ENCODE measurements at places on chromosomes 2 and 18.

- DNase-seq, result no peak
These were observed 10.5 kb downstream of the TM4SF20 start for GRCh38 chr2:227368574-227368973.

DNA sequence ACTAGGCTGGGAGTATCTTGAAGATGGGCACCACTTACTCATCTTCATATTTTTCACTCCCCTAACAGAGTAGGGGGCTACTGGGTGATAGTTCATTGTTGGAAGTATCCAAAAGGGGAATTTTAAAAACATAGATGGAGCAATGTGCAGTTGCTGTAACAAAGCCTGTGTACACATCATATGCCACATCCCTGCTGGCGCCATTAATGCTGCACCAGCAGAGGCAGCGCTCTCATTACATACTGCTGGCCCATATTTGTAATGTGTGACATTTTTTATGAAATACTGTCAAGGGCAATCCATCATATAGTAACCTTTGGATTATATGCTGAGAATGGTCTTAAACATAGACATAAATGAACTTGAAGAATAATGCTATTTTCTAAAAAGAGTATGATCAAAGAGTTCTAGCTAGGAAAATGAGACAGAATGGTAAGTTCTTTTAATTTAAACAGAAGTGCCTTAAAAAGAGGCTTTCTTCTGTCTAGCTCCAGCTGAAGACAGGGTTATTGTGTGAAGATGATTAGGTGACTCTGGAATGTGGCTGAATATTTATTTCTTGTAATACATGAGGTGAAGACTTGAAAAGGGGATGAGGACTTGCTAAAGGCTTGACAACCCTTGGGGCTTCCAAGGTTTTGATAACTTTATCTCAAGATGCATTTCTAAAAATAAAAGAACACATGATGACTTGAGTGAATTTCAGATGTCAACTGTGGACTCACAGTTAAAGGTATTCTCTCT lies 2.4 kb upstream of the TMEM178A start:
- no peak for DNase-seq

GRCh38 chr18:48621815-48622555 lies 83.2 kb downstream of the CTIF start:
- no peak for DNase-seq

DNA sequence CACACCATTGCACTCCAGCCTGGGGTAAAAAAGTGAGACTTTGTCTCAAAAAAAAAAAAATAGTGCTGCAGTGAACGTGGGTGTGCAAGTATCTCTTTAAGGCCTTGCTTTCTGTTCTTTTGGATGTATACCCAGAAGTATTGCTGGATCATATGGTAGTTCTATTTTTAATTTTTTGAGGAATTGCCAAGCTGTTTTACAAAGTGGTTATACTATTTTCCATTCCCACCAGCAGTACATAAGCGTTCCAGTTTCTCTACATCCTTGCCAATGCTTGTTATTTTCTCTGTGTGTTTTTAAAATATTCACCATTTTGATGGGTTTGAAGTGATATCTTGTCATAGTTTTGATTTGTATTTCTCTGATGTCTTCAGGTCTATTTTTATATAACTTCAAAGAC lies 13.1 kb downstream of the ARMC9 start:
- no peak for DNase-seq

- DNase-seq, result no peak
These were observed 135.3 kb downstream of the C1D start for GRCh38 chr2:67927501-67927900.

DNA sequence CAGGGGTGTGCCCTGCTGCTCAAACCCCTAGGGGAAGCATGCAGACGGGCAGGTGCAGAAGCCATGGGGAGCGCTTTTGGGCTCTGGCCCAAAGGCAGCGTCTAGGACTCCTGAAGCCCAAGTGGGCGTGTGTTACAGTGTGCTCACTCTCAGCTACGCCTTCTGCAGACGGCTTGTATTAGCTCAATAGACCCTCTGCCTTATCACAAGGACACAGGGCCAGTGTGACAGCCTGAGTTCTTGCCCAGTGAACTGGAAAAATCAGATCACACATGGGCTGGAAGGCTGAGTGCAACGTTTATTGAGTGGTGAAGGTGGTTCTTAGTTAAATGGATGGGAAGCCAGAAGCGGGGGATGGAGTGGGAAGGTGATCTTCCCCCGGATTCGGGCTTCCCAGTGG lies 210.9 kb downstream of the CDH20 start:
- DNase-seq, result no peak

DNA sequence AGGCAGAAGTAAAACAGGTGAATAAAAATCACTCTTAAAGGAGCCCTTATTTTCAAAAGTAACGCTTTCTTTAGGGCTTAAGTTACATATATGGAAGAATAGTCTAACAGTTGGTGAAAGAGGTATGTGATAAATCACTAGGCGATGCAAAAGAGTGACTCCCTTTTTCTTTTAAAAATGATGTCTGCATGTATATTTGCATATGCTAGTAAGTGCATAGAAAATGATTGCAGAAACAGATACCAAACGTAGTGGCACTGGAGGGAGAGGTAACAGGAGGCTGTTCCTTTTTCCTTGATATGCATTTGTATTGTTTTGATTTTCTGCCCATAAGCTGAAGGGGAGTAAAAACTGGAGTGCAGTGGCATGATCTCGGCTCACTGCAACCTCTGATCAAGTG lies 158.3 kb downstream of the PRPF40A start:
- DNase-seq, result no peak

DNA sequence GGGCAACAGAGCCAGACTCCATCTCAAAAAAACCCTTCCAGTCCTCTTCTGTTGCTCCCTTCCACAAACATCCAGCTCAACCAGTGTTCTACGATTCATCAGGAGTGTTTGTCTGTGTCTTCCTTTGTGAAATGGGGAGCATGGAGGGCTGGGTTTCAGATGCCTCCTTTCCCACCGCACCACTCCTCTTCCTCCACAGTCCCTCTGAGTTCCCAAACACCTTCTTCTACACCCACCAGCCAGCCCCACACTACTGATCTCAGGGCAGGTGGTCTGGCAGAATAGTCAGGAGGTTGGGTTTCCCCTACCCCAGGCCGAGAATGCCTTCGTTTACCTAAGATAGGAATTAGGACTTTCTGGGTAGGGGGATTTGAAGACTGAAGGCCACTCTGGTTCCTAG lies 36.9 kb downstream of the NGEF start:
- DNase-seq, result no peak

DNA sequence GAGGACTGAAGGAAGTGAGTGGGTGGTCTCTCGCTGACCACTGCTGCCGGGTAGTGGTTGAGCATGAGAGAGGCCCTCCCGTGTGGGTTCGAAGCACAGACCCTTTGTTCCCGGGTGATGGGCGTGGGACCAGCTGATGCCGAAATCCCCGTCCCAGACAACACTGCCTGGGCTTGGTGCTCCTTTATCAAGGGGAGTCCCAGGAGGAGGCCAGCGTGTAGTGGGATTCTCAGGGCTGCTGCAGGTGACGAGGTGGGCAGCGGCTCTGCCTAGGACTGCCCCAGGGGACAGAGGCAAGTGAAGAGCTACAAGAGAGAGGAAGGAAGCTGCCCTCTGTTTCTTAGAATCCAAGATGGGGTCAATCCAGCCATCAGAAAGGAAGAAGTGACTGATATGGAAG lies 251.3 kb upstream of the PXDN start:
- DNase-seq, result no peak
